Astrocyte of the cerebellum (primary cell): ENCODE measurements at places on chromosomes 5 and 9.

- DNase-seq: no peak
Observed at GRCh38 chr9:137077758-137078693, 709 bp downstream of the UAP1L1 start.

DNA sequence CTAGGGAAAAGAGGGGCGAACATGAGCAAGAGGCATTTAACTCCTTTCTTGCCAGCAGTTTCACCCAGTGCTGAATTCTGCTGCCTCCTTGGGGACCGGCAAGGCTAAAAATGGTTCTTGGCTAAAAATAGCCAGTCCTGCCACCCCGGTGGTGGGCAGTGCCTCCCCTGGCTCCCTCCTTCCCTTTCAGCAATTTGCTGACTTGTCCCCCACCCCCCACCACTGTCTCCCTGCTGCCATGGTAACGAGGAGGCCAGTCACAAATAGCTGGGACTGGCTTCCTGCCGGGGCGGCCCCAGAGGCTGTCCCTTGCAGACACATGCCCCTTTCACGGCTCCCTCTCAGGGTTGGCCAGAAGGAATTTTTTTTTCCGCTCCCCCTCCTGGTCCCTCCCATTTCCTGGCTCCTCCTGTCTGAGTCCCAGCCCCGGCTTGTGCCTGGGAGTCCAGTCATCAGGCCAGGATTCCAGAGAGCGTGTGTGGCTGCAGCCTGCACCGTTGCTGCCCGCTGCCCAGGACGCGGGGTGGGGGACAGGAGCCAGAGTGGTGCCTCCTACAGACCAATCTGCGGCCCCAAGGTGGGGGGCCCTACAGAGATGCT is 130.3 kb downstream of the RGS3 start:
- peak; percentile 92 for DNase-seq

DNA sequence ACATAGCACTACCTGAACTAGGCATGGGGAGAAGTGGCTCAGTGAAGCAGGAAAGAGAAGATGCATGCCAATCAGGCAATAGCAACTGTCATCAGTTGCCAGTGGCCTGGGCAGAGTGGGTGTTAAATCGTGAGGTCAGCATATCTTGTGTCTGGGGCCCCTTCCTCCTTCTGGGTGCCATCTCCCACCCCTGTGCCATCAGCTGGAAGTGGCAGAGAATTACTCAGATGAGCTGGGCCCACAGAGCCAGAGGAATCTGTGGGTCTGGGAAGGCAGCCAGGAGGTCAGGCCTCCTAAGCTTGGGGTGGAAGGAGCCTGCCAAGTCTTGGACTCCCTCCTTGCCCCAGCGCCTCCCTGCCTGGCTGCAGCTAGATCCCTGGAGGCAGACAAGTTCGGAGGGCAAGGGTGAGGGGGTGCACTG is 66.5 kb downstream of the GALNT12 start:
- DNase-seq: no peak

GRCh38 chr9:34139477-34140146 is 13.1 kb upstream of the DCAF12 start:
- peak; percentile 92 for DNase-seq

DNA sequence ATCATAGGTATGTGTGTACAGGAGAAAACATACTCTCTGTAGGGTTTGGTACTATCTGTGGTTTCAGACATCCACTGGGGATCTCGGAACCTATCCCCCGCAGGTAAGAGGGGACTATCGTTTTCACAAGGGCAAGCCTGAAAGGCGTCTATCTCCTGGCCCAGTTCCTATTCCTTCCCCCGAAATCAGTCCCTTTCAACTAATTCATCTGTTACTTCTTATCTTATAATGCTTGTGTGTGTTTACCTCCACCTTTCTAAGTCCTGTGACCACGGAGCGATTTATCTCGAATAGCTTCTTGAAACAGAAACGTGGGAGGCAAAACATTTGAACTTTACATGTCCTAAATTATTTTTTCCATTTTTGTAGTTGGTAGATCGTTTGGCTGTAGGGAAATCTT is 11.4 kb downstream of the ABO start:
- no peak for DNase-seq

DNA sequence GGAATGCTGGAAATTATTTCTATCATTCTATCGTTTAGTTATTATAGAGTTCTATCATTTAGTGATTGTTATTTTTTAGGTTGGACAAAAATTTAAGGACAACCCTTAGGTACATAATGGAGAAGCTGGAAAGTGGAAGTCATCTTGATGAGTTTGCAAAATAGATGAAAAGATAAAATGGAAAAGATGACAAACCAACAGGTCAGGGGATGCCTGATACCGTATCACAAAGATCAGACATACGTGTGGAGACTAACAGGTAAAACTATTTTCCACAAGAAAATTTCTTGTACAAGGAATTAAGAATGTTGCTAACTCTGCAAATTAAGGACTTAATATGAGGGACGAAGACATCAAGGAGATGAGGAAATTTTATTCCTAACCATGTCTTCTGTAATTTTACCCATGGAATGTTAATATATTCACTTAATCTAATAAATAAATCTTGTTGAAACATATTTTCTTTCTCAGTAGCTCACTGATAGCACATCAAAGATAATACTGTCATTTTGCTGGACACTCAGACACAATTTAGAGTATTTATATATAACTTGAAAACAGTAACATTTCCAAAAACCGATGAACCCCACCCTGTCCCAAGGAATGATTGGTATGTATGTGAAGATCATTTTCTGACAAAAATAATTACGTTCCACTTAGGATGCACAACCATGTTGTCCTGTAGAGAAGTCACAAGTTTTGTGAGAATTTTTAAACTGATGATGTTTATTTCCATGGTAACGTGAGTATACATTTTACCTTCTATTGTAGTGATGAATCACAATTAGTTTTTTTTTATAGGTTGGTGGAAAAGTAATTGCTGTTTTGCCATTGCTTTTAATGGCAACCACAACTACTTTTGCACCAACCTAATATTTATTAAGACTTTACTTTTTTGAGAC is 2.6 kb downstream of the LURAP1L start:
- no peak for DNase-seq

DNA sequence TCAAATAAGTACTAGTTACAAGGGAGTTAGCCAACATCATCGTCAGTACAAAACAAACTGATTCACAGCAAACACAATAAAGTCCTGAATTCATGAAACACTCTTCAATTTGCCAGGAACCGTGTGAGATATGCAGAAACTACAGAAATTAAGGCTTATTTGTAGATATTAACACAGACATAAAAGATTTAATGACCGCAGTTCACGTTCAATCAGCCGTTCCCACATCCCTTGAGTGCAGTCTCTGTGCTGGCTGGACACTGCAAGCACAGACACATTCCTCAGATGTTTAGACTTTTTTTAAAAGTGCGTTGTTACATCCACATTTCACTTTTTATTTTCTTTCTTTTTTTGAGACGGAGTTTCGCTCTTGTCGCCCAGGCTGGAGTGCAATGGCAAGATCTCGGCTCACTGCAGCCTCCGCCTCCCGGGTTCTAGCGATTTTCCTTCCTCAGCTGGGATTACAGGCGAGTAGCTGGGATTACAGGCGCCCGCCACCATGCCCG is 566 bp upstream of the CEP78 start:
- no peak for DNase-seq

- DNase-seq: no peak
Observed at GRCh38 chr5:172005708-172006320, 624 bp downstream of the FBXW11 start.

DNA sequence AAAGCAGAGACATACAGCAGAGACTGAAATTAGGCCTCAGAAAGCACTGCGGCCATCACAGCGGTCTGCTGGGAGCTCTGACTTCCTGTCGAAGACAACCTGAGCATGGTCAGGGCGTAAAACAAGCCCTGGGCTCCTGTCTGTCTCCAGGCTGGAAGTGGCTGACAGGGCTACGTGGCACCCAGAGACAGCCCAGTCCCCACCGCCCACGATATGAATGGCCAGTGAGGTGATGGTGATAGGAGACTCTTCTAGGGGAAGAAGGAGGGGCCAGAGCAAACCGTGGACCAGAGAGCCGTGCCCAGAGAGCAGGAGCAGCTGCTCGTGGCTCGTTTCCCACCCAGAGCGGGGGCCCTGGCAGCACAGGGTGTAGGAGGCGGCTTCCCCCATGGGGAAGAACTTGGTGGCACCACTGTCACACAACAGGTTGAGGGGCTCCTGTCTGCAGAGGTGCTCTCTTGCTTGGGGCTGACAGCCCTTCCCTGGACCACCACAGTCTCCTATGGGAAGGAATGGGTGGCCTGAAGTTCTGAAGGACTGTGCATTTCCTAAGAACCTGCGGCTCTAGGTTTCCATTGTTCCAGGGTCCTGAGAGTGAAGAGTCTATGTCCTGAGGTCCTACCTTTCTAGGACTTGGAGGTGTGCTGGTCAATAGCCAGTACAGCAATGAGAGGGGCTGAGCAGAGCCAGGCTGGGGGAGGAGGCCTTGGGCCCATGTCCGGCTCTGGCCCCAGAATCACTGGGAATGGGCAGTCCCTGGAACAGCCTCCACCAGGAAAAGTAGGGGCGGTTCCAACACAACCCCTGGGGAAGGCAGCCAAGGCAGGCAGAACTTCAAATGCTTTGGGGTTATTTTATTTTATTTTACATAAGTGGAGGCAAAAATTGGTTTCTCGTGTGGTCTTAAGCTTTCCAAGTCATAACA is 56.4 kb downstream of the BARX1 start:
- no peak for DNase-seq

DNA sequence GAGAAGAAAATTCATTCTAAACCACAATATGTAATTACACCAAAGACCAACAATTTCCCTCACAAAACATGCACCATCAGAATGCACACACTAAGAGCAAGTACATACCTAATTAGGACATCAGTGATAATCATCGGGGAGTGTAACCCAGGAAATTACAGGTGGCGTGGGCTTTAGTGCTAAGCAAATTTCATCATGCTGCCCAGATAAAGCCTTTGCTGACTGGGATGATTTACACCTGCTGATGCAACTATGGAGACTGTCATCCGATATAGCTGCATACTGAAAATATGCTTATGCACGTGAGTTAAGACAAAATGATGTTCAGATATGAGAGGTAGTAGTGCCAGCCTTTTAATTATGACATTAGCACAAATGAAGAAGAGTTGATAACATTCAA is 123.2 kb downstream of the DCP2 start:
- no peak for DNase-seq

- no peak for DNase-seq
Observed at GRCh38 chr9:24504521-24504920, 41.2 kb downstream of the IZUMO3 start.

- DNase-seq: no peak
Observed at GRCh38 chr5:67530609-67531255, 334.1 kb upstream of the CD180 start.

DNA sequence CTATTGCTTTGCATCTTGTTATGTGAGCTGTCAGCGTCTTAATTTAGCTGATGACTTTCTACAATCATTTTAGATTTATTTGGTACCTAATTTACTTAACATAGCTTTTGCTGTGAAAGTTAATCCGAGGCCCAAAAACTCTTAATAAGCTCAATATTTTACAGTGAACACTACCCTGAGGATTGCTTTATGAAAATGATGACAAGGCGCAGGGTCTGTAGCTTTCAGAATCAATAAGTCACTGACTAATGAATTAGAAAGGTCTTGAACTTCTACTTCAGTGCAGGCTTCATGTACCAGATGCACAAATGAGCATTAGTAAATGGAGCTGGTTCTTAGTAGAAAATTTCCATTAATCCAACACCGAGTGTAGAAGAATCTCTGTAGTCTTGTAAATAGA is 81.4 kb upstream of the ZNF366 start:
- DNase-seq: no peak

DNA sequence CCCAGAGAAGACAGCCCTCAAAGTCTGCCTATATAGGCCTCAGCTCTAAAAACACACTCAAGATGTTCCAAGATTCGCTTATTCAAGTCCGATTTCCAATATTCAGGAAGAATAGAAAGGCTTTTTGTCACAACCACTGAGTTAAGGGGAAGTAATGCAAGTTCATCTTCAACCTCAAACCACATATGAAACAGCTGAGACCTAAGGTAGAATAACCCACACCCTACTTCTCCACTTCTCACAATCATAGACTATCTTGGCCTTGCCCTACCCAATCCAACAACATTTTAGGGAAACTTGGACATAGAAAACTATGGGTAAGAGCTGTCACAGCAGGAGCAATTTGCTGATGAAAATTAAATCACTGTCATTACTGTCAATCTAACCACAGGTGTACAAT is 152.0 kb upstream of the LRRTM2 start:
- no peak for DNase-seq

GRCh38 chr5:56917534-56917933 is 8.1 kb downstream of the SETD9 start:
- DNase-seq: no peak

GRCh38 chr5:140014751-140015150 is 28.3 kb downstream of the NRG2 start:
- DNase-seq: no peak

- no peak for DNase-seq
Observed at GRCh38 chr9:14797435-14797834, 74.9 kb upstream of the CER1 start.

- DNase-seq: no peak
Observed at GRCh38 chr9:83986195-83986594, 5.6 kb downstream of the RMI1 start.

- DNase-seq: no peak
Observed at GRCh38 chr5:170746075-170746960, 37.2 kb upstream of the GABRP start.

GRCh38 chr5:59245198-59245597 is 648.3 kb downstream of the PDE4D start:
- no peak for DNase-seq

DNA sequence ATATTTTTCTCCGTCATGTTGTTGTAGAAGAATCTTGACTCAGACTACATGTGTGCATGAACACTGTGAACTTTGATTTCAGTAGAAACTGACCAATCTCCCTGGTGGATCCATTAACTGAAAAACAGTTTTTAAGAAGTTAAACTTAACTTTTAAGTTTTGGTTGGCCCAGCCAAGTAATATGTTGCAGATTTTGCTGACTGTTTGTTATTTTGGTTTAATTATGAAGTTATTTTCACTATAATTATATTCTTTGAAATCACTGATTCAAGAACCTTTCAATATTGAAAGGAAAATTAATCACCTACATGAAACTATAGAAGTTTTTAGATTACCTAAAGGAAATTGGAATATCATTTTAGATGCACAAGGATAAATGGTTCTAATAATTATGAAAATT is 373.6 kb upstream of the COX7C start:
- no peak for DNase-seq

DNA sequence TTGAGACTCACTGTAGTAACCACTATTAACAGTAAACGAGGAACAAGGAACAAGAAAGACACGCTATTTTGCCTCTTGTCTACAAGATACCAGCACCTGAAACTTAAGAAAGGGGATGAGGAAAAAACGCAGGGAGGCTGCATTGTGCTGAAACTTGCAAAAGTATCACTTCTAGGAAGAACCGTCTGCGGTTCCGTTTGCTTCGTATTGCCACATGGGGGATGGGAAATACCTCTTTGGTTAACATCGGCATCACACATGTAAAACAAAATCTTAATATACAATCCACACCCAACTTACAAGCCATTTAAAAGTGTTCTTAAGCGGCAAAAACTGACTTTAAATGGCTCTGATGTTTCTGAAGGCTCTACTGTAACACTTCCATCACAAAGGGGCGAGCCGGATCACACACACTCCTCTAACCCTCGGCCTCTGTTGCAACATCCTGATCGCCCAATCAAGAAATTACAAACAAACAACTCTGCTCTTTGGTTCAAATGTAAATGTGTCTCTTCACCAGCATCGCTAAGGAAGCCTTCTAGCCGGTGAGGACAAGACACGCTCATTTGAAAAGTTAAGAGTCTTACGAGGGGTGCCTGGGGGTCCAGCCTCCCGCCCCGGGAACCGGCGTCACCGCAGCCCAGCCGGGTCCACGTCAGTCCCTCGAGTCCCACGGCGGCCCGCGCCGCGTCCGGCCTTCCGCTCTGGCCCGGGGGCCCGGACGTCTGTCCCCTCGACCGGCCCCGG is 621 bp downstream of the SEC16A start:
- DNase-seq: no peak

GRCh38 chr9:130295431-130295830 is 29.9 kb downstream of the HMCN2 start:
- no peak for DNase-seq
